ENCODE measurements at places on chromosomes 2 and 18.

- DNase-seq, result no peak
These were observed 482.7 kb upstream of the POU3F3 start for GRCh38 chr2:104371087-104371781.

GRCh38 chr18:22282311-22283115 is 113.1 kb downstream of the GATA6 start:
- DNase-seq, result no peak

DNA sequence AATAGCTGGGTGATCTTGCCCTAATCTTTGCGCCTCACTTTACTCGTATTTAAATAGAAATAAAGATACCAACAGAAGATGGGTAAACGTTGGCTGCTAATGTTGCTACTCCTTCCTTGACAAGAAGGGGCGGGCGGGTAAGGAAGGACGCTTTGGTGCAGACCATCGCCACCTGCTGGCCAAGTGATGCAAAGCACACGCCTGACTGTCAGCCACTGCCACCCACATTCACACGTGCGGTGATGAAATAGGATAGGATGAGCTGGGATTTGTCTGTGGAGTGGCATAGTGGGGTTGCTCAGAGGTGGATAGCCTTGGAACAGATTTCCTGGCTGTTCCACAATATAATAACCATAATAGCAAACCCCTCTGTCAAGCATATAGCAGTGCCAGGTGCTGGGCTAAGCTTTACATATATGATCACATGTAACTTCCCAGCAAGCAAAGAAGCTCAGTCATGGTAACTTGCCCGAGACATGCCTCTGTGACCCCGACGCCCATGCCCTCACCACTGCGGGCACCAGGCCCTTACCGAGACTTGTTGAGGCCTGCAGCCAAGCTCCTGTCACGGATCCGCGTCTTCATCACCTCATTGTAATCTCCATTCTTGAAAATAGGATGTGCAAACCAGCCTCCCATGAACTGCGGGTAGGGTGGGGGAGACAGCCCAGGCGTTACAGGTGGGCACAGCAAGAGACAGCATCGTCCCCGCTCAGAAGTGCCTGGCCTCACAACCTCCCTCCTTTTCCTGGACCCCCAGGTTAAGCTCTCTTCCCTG is 39.3 kb downstream of the LCT start:
- peak; percentile 65 for DNase-seq

DNA sequence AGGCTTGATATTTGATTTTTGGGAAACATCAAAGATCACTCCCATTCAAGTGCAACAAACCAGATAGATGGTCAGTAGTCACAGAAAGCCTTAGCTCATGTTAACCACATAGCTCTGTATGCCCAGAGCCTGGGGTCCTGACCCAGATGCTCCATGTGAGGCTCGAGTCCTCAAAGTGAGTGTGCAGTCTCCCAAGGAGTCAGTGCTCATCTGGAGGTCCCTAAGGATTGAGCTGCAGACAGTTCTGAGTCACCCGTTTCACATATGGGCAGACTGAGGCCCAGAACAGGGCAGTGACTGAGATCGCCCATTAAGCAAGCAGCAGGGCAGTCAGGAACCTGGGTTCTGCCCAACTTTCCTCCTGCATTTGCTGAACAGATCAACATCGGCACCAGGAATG is 9.2 kb downstream of the TMEM37 start:
- no peak for DNase-seq

DNA sequence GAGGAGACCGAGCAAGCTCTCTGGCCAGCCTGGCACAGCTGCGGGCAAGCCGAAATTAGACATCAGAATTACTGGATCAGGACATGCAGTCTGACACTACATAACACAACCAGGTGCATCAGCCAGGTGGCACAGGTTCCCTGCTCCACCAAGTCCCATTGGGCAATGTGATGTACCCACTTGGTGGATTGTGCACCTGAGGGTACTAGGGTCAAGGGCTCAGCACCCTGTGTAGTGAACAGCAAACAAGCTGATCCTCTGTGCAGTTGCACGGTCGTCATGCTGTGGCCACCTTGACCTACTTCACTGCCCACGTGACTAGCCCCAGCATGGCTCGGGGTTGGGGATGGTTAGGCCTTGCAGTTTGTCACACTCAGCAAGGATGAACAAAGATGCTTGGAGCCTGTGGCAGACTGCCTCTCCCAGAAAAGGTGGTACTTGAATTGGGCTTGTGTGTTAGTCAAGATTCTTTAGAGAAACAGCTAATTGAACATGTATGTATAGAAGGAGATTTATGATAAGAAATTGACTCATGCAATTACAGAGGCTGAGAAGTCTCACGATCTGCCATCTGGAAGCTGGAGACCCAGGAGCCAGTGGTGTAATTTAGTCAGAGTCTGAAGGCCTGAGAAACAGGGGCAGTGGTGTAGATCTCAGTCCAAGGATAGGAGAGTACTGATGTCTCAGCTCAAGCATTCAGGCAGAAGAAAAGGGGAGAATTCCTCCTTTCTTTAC is 71.4 kb upstream of the TMEM87B start:
- no peak for DNase-seq

GRCh38 chr2:239399921-239400595 is 762 bp downstream of the HDAC4 start:
- peak; percentile 8 for DNase-seq

- no peak for DNase-seq
These were observed 374.4 kb downstream of the MTX2 start for GRCh38 chr2:176643646-176644045.

- DNase-seq, result no peak
These were observed 178.6 kb upstream of the SALL3 start for GRCh38 chr18:78801011-78801410.

- DNase-seq, result no peak
These were observed 251.7 kb upstream of the PXDN start for GRCh38 chr2:1995987-1996386.

- no peak for DNase-seq
These were observed 1.3 kb upstream of the UBE2E3 start for GRCh38 chr2:180978903-180979748.

DNA sequence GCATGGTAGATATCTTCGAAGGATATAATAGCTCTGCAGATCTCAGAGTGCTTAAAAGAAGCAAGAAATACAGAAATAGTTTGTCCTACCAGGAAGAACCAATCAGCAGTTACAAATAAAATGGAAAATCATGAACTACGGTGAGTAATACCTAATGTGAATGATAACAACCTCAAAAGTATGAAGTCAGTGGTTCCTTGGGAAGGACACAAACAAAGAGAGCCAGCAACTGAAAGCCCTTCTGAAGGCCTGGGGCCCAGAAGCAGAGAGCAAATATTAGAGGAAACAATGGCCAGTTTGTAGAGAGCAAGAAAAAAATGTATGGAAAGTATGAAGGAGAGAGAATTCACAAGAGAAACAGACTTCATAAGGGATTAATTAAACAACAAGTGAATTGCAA is 226.8 kb upstream of the CHST9 start:
- DNase-seq, result no peak

GRCh38 chr2:27041752-27042151 is 9.0 kb downstream of the TMEM214 start:
- DNase-seq, result no peak

DNA sequence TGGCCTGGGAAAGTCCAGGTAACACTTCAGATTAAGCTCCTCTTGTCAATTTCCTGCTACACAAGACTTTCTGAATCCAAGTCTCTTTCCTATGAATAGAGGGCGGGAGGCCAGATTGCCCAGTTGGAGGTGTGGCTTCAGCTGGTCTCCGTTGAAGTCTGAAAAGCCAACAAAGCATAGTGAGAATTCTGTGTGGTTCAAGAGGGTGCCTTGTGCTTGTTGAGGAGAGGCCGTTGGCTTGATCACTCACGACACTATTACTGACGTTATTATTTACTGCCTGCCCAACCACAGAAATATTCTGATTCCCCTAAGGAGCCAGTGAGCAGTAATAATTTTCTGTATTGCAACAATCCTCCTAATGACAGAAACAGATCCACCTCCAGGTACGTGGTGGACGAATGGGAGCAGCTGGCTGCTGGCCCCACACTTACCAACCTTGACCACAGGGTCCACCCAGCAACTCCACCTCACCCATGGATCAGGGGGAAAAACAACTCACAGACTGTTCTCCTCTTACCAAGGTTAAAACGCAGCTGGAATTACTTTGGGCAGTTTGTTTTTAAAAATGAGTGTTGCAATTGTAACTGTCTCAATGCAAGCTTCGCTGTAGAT is 21.9 kb downstream of the NRP2 start:
- no peak for DNase-seq

DNA sequence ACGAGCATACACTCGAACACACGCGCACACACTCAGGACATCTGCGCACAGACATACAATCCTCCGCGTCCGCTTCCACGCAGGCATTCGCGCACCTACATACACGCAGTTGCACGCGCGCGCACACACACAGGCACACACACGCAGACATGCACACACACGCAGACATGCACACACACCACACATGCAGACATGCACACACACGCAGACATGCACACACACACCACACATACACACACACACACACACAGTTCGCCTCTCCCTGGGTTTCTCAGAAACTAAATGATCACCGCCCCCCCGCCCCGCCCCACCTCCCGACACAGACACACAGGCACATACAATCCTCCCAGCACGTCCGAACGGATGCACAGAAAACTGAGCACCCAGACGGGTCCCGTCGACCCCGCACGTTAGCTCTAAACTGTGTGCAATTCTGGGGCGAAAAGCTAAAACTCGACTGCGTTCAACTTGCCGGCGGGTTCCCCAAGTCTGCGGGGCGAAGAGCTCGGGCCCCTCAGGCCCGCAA is 1.0 kb downstream of the EPHA4 start:
- DNase-seq, result peak; percentile 10

GRCh38 chr2:46232860-46233259 is 64.3 kb upstream of the EPAS1 start:
- no peak for DNase-seq

GRCh38 chr2:210199186-210199765 is 26.0 kb downstream of the ACADL start:
- no peak for DNase-seq

- no peak for DNase-seq
These were observed 82.2 kb upstream of the ITGA4 start for GRCh38 chr2:181374781-181375675.

GRCh38 chr18:30454920-30455319 is 587.6 kb downstream of the DSC3 start:
- no peak for DNase-seq

DNA sequence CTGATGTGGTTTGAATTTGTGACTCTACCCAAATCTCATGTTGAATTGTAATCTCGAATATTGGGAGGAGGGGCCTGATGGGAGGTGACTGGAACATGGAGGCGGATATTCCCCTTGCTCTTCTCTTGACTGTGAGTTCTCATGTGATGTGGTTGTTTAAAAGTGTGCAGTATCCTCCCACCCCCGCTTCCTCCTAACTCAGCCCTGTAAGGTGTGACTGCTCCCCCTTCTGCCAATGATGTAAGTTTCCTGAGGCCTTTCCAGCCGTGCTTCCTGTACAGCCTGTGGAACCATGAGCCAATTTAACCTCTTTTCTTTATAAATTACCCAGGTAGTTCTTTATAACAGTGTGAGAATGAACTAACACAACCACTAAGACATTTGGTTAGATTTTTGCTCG is 458.4 kb downstream of the THSD7B start:
- no peak for DNase-seq

DNA sequence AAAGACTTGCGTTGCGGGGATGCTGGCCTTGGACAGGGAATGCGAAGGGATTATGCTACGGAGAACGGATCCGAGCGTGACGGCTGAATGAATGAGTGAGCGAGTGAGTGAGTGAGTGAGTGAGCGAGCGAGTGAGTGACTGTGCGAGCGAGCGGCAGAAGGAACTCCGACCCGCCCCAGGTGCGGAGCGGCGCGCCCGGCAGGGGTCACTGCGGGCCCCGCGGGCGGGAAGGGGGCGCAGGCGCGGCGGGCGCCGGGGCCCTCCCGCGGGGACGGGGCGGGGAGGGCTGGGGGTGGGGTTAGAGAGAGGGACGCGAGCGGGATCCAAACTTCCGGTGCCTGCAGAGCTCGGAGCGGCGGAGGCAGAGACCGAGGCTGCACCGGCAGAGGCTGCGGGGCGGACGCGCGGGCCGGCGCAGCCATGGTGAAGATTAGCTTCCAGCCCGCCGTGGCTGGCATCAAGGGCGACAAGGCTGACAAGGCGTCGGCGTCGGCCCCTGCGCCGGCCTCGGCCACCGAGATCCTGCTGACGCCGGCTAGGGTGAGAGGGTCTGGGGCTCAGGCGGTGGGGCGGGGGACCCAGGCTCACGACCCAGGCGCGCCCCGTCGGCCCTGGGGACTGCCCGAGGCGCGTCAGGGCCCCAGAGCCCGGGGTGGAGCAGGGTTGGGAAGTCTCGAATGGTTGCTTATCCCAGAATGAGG is at the start of gene ITM2C:
Gene ITM2C, plus strand, starts transcription at position 338 of the 702 bp plus-strand sequence. Its CDS starts 84 bp downstream, at position 422.
- peak; percentile 67 for DNase-seq

GRCh38 chr18:59963229-59963628 is 63.4 kb downstream of the PMAIP1 start:
- DNase-seq, result no peak

GRCh38 chr2:177316756-177317155 is 52.2 kb upstream of the NFE2L2 start:
- DNase-seq, result no peak

GRCh38 chr2:11237122-11237521 is 81.9 kb downstream of the SLC66A3 start:
- DNase-seq, result no peak

- peak; percentile 15 for DNase-seq
These were observed 35.1 kb upstream of the RASGRP3 start for GRCh38 chr2:33441235-33441810.

Measured in activated T-helper 9 cell treated with anti-CD3 and anti-CD28 coated beads, Interleukin-2, amount 50 U/mL, for 16 hours (primary cell).